IMR-90 (cell line): ENCODE measurements at places on chromosomes 7 and 10. TPM values are rescaled to one million over a fixed set of nuclear protein-coding genes. Genes with fewer than 3 reads are reported as not detected.
A peak's percentile ranks its signal among the peaks of the same experiment; 100 is the strongest.

The WNT2 gene
- total RNA-seq, result 1.4 and 1.8 TPM in 2 replicates

DNA sequence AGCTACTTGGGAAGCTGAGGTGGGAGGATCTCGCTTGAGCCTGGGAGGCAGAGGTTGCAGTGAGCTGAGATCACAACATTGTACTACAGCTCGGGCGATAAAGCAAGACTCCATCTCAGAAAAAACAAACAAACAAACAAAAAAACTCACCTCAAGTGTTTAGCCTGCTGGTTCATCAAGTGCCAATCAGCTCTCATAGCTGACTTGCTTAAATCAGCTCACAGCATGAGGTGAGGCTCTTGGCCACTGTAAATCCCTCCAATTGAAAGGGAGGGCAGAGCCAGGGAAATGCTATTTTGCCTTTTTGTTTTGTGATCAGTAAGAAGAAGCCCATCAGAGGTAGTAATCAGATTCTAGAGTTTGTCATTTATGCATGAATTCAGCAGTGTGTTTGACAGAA, 112.3 kb downstream of the RAB11FIP2 start:
- no peak for DNase-seq

DNA sequence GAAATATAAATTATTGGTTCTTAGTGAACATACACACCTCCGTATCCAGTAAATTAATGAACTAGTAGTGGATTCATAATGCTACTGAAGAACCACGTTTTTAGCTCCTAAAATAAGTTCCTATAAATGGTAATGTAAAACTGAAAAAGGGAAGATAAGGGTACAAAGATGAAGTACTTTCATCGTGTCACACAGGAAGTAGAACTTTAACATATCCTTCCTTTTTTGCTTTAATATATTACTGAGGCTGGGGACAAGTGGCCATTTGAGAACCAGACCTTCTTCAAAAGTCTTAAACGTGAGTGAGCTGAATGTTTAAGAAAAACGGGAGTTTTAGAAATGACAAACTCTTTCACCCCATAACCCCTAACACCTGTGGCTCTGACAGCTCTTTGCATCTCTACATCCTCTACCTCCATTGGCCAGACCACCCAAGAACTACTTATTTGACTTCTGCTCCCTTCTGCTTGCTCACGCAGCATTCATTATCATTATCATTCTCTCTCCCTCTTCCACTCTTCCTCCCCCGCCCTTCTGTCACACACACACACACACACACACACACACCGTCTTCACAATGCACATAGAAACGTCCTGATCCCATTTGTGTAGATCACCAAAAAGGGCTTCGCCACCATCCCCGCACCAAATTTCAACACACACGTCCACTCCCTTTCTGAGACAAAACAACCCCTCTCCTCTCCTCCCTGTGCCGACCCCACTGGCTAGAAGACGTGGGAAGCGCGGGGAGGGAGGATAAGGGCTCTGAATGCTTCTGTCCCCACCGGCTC, 677 bp downstream of the SKAP2 start:
- peak; percentile 52 for DNase-seq

DNA sequence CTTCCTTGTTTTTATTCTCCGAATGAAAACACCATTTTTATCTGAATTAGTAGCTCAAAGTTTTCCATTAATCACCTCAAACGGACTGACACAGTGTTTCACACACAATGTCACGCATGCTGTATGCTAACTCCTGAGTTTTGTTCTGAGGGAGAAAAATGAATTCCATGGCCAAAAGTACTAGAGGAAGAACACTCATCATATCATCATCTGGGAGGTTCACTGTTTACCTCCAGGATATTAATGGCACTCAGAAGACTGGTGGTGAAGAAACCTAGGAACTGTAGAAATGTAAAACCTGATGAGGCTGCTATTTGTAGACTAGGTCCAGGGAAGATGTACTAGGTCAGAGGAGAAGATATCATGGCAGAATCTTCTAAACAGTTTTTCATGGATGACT, 395.6 kb upstream of the ETV1 start:
- DNase-seq, result peak; percentile 34

DNA sequence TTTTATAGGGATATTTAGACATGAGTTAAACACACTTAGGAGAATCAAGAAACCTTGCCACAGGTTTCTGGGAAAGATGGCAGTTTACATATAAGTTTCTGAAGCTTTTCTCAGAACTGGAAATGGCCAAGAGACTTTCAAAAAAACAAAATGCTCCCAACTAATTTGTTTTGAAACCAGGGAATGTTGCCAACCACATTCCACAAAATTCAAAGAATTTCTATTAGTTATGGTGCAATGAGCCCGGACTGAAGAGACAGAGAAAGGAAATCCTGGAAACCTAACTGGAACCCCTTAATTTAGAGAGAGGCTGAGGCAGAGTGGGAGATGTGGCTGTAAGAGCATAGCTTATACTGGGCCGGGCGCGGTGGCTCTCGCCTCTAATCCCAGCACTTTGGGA, 128.5 kb downstream of the PTEN start:
- DNase-seq, result peak; percentile 16
